ENCODE measurements at places on chromosomes 4 and X. TPM values are rescaled to one million over a fixed set of nuclear protein-coding genes. Genes with fewer than 3 reads are reported as not detected.

Gene VEGFD
- 0.72 TPM for total RNA-seq

Gene SMARCA5
- total RNA-seq, result 51.8 TPM

Gene NLRP2B
- total RNA-seq, result 0.48 TPM

Gene MAGEB2
- total RNA-seq, result not detected

Gene CNGA1
- 6.7 TPM for total RNA-seq
